Liver (tissue), 10 donors: ENCODE measurements at places on chromosomes 11 and 22.
A peak's percentile ranks its signal among the peaks of the same experiment; 100 is the strongest.

GRCh38 chr22:21840236-21840823 lies 27.1 kb downstream of the MAPK1 start:
- no peak overlapping the region for H3K4me3 ChIP-seq
- no peak for DNase-seq
- H3K27me3 ChIP-seq = no peaks in the 10 kb centered on the region
- no peaks in the 10 kb centered on the region for H3K36me3 ChIP-seq

DNA sequence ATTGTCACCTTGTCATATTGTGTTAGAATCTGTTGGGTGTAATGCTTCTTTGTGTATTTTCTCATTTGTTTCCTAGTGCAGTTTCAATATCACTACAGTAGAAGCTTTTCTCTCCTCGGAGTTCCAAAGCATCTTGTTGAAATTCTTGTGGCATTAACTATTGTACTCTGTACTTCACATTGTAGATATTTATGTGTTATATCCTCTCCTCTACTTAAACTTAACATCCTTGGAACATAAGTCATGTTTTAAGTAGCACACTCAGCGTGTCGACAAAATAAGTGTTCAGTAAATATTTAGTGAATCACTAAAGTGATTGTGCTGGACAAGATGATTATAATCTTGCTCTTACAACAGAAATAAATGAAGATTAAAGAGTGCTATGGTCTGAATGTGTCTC lies 201.7 kb downstream of the ARHGAP42 start:
- no peak overlapping the region for H3K4me3 ChIP-seq
- no peak for DNase-seq
- H3K36me3 ChIP-seq = no peaks in the 10 kb centered on the region
- peaks cover 6% of the 10 kb centered on the region for H3K4me1 ChIP-seq
- H3K27ac ChIP-seq = no peak overlapping the region

DNA sequence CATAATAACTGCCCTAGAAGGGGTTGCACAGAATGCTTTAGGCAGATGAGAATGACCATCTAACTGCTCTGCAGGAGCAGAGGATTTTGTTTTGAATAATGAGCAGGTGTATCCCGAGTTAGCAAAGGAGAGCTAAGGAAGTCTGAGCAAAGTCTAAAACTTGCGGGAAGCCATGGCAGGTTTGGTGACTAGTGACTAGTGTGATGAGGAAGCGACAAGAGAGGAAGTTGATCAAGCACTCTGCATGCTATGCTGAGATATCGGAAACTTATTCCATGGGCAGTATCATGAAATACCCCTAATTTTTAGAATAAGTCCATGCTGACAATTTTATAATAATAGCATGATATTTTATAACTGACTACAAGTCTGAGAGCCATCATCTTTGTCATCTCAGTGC lies 12.9 kb downstream of the OLFML1 start:
- no peaks in the 10 kb centered on the region for H3K36me3 ChIP-seq
- no peak overlapping the region for H3K27ac ChIP-seq

GRCh38 chr22:31637891-31638618 lies 24.0 kb downstream of the PISD start:
- no peaks in the 10 kb centered on the region for H3K36me3 ChIP-seq
- peaks cover 11% of the 10 kb centered on the region for H3K4me1 ChIP-seq
- H3K4me3 ChIP-seq = peak overlapping the region; percentile 0
- no peaks in the 10 kb centered on the region for H3K27me3 ChIP-seq
- H3K27ac ChIP-seq = peak overlapping the region; percentile 66

DNA sequence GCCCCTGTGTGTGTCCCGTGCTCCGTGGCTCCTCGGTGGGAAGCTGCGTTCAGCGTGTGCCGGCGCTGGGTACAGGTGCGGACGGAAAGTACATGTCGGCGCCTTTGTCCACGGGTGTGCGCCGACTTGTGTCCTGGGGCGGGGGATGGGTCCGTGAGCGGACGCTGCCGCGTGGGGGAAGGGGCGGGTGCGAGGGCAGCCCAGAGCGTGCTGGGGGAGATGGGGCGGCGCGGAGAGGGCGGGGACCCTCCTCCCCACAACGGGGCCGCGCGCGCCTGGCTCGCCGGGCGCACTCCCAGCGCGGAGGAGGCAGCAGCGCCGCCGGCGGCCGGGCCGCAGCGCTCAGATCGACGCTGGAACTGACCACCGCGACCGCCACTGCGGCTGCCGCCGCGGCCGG lies 33.6 kb upstream of the RELT start:
- no peaks in the 10 kb centered on the region for H3K36me3 ChIP-seq
- H3K4me3 ChIP-seq = peak overlapping the region; percentile 35
- no peak overlapping the region for H3K27ac ChIP-seq
- no peak for DNase-seq

- H3K36me3 ChIP-seq = no peaks in the 10 kb centered on the region
- no peaks in the 10 kb centered on the region for H3K4me1 ChIP-seq
- DNase-seq = no peak
- no peak overlapping the region for H3K27ac ChIP-seq
These were observed 79.3 kb downstream of the ADAMTS15 start for GRCh38 chr11:130527636-130528297.

DNA sequence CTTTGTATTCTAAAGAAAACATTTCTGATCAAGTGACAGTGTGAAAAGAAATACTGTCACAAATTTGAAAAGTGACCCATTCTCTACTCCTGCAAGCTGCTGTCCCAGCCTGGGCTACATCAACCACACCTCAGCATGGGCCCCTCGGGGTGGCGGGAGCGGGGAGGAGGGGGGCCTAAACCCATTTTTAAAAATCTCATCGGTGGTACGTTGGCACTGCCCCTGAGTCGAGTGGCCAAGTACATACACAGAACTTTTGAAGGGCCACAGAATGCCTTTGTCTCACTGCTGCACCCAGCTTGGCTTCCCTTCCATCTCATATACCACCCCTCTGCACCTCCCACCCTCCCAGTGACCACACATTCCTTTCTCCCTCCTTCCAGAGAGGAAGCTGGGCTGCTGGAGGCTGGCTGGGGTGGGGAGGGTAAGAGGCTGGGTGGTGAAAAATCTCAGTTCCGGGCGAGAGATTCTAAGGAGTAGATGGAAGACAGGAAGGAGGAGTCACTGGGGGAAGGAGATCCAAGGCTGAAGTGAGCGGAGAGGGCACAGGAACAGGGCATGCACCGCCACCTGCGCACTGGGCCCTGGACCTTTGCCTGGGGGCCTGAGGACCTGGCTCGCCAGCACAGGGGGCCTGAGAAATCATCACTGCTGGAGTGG lies 21.1 kb downstream of the FXYD6 start:
- no peaks in the 10 kb centered on the region for H3K36me3 ChIP-seq
- H3K27me3 ChIP-seq = peaks cover 3% of the 10 kb centered on the region
- H3K4me1 ChIP-seq = peaks cover 2% of the 10 kb centered on the region
- DNase-seq = no peak
- no peak overlapping the region for H3K27ac ChIP-seq

- DNase-seq = no peak
- peaks cover 24% of the 10 kb centered on the region for H3K4me1 ChIP-seq
- peaks cover 4% of the 10 kb centered on the region for H3K36me3 ChIP-seq
- H3K27me3 ChIP-seq = no peaks in the 10 kb centered on the region
These were observed 2.9 kb downstream of the SMARCB1 start for GRCh38 chr22:23789638-23790037.

- H3K4me3 ChIP-seq = no peak overlapping the region
- H3K27ac ChIP-seq = peak overlapping the region; percentile 88
- H3K36me3 ChIP-seq = peaks cover 32% of the 10 kb centered on the region
- DNase-seq = peak; percentile 53
- no peaks in the 10 kb centered on the region for H3K27me3 ChIP-seq
These were observed 1.6 kb downstream of the ATG2A start for GRCh38 chr11:64915376-64915887.

DNA sequence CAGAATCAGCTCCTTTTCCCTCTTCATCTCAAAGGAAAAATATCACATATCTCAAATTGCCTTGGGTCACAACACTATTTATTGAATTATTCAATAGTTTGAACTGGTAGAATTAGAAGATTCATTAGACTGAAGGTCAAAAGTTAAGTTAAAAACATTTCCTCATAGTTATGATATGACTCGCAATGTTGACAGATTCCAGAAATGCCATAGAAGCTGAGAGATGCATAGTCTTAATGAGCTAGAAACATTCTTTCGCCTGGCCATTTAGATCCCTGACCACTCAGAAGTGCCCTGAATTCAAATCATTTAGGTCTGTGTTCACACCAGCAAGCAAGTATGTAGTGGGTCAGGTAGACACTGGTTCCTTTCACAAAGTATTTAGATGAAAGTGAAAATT lies 44.4 kb downstream of the FAT3 start:
- H3K4me1 ChIP-seq = peaks cover 5% of the 10 kb centered on the region
- H3K36me3 ChIP-seq = no peaks in the 10 kb centered on the region
- no peak for DNase-seq
- H3K4me3 ChIP-seq = no peak overlapping the region
- H3K27me3 ChIP-seq = no peaks in the 10 kb centered on the region
- H3K27ac ChIP-seq = no peak overlapping the region

DNA sequence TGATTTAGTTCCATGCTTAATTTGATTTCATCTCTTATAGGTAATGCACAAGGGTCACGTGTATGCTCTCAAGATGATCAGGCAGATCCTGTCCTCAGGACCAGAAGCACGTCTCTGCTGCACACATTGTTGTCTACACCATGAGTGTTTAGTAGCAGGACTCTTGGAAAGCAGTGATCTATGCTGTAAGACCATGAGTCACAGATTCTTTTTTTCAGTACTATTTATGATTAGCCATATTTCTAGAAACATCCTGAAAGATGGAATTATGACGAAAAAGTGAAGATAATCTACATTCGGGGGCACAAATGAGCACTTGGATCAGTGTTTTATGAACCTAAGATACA lies 29.6 kb downstream of the ZBED4 start:
- H3K4me1 ChIP-seq = no peaks in the 10 kb centered on the region
- H3K27me3 ChIP-seq = no peaks in the 10 kb centered on the region
- DNase-seq = no peak

DNA sequence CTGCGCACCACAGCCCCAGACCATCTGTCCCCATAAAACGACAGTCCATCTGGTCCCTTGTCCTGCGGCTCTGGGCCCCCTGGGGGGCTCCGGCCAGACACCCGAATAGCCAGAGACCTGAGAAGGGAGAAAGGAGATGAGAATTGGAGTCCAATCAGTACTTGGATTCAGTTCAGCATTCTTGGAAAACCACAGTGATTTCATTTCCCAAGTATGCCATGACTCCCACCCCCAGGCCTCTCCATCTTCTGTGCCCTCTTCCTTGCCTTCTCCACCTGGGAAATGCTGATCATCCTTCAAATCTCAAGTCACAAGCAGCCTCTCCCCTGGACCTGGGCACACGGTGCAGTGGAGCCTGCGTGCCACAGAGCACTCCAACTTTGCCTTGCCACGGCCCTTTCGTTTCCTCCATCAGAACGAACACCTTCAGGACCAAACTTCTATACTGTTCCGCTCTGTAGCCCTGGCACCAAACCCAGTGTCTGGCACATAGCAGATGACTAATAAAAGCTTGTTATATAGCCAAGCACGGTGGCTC lies 10.9 kb upstream of the MFNG start:
- H3K4me1 ChIP-seq = peaks cover 30% of the 10 kb centered on the region
- no peak overlapping the region for H3K4me3 ChIP-seq
- H3K27me3 ChIP-seq = no peaks in the 10 kb centered on the region
- peaks cover 3% of the 10 kb centered on the region for H3K36me3 ChIP-seq
- DNase-seq = no peak

GRCh38 chr11:18802381-18803257 lies 11.0 kb upstream of the PTPN5 start:
- H3K27ac ChIP-seq = no peak overlapping the region
- H3K4me3 ChIP-seq = no peak overlapping the region
- no peaks in the 10 kb centered on the region for H3K27me3 ChIP-seq
- H3K36me3 ChIP-seq = no peaks in the 10 kb centered on the region
- DNase-seq = no peak
- H3K4me1 ChIP-seq = no peaks in the 10 kb centered on the region

GRCh38 chr11:113557926-113558325 lies 82.7 kb upstream of the DRD2 start:
- no peaks in the 10 kb centered on the region for H3K36me3 ChIP-seq
- H3K27me3 ChIP-seq = no peaks in the 10 kb centered on the region
- no peak for DNase-seq
- H3K4me1 ChIP-seq = no peaks in the 10 kb centered on the region
- no peak overlapping the region for H3K27ac ChIP-seq

GRCh38 chr11:57804466-57804865 lies 42.9 kb downstream of the CTNND1 start:
- H3K4me3 ChIP-seq = no peak overlapping the region
- DNase-seq = no peak
- H3K27me3 ChIP-seq = no peaks in the 10 kb centered on the region
- H3K27ac ChIP-seq = no peak overlapping the region
- H3K4me1 ChIP-seq = peaks cover 24% of the 10 kb centered on the region
- H3K36me3 ChIP-seq = peaks cover 71% of the 10 kb centered on the region

GRCh38 chr22:50703726-50704509 lies 31.3 kb downstream of the SHANK3 start:
- peaks cover 5% of the 10 kb centered on the region for H3K36me3 ChIP-seq
- H3K27me3 ChIP-seq = no peaks in the 10 kb centered on the region
- peaks cover 14% of the 10 kb centered on the region for H3K4me1 ChIP-seq

DNA sequence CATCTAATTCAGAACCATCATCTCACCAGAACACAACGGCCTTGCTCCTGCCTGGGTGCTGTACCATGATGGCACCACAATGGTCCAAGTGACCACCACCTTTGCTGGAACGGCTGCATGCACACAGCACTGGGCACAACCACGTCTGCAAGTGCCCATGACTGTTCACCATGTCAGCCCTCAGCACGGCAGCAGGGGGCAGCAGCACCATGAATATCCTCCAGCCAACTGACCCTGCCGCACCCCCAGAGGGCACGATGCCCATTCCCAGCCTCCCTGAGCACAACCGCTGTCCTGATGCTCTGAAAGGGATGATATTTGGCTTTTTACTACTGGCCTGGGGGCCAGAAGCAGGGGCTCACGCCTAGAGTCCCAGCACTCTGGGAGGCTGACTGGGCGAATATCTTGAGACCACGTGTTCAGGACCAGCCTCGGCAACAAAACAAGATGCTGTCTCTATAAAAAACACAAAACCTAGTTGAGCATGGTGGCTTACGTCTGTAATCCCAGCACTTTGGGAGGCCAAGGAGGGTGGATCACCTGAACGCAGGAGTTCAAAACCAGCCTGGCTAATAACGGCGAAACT lies 25.7 kb downstream of the DRD4 start:
- DNase-seq = peak; percentile 74
- no peak overlapping the region for H3K27ac ChIP-seq
- H3K36me3 ChIP-seq = no peaks in the 10 kb centered on the region
- H3K27me3 ChIP-seq = no peaks in the 10 kb centered on the region
- no peak overlapping the region for H3K4me3 ChIP-seq
